ENCODE measurements at places on chromosomes 1 and 21.

- DNase-seq: no peak
Observed at GRCh38 chr1:15417059-15417934, 7.6 kb downstream of the EFHD2 start.

DNA sequence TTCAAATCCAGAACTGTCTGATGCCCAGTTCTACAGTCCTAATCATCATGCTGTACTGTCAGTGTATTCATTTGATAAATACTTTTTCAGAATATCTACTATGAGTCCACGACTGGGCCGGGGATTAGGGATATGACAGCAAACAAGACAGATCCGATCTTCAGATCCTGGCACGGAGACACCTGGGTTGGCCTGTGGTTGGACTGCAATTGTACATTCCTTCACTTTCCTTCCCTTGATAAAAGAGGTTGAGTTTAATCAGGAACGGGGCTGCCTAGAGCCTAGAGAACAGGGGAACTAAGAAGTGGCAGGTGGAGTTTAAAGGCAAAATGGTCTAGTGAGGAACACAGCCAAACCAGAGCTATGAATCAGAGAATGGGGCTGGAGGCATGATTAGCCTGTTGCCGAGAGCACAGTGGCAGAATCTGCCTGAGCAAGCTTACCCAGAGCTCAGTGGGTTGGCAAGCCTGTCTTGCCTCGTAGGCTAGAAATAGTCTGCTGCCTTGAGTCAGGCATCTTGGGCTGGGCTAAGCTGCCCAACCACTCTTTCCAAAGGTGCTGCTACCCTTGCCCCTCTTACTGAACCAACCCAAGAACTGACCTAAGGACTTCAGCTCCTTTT is 38.1 kb upstream of the PTCH2 start:
- DNase-seq: no peak

DNA sequence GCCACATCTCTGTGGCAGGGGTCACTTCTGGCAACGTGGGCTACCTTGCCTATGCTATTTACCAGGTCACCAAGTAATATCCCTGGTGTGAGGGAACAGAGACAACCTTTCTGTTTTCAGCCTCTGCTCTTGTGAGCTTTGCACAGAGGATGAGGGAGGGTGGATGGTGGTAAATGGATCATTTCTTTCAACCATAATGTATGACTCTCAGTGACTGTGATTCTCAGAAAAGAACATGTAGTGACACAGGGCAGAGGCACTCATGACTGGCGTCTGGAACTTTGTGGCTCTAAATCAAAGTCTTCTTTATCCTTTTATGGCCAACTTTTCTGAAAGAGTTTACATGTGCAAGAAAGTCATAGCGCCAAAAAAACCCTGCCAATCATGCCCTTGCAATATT is 153.5 kb upstream of the USP24 start:
- no peak for DNase-seq

DNA sequence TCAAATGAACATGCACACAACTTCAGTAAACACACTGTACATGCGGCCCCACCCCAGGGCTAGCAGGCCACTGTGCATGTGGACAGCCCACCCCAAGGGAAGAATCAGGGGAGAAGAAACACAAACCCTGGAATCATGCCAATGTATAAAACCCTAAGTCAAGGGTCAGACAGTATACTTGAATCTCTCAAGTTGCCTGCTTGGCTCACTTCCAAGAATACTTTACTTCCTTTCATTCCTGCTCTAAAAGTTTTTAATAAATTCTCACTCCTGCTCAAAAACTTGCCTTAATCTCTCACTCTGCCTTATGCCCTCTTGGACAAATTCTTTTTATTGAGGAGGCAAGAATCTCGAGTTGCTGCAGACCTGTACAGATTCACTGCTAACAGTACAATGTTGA is 231.2 kb upstream of the CACYBP start:
- no peak for DNase-seq

- DNase-seq: peak; percentile 19
Observed at GRCh38 chr21:38958323-38958705, 152.6 kb downstream of the ETS2 start.

- no peak for DNase-seq
Observed at GRCh38 chr1:67368046-67368514, 60.4 kb downstream of the IL12RB2 start.

GRCh38 chr1:230287674-230288315 is 138.3 kb downstream of the PGBD5 start:
- DNase-seq: no peak
